Activated CD4-positive, alpha-beta T cell treated with anti-CD3 and anti-CD28 coated beads for 48 hours (primary cell): ENCODE measurements at places on chromosomes 6 and 20.

- DNase-seq: no peak
Measured at GRCh38 chr6:90285042-90285481, 11.6 kb downstream of the BACH2 start.

DNA sequence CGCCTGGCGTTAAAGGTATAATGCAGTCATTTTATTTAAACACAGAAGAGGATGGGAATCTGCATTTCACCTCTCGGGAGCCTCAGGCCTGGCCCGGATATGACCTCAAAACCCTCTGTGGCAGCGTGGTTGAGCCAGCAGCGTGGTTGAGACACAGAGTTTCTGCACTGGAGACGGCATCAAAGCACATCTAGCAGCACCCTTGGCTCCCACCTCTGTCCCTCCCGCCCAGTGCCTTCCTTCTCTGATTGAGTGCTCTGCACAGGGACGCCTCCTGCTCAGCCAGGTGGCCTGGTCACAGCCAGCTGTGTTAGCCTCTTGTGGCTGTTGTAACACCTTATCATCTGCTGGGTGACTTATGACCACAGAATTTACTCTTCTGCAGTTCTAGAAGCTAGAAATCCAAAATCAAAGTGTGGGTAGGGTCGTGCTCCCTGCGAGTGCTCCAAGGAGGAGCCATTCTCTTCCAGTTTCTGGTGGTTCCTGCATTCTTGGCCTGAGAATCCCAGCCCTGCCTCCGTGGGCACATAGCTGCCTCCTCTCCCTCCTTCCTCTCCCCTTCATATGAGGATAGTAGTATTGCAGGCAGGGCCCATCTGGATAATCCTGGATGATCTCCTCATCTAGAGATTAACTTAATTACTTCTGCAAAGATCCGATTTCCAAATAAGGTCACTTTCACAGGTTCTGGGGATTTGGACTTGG lies 156.7 kb downstream of the SYCP2 start:
- no peak for DNase-seq

GRCh38 chr6:6243846-6244245 lies 76.6 kb downstream of the F13A1 start:
- DNase-seq: no peak

DNA sequence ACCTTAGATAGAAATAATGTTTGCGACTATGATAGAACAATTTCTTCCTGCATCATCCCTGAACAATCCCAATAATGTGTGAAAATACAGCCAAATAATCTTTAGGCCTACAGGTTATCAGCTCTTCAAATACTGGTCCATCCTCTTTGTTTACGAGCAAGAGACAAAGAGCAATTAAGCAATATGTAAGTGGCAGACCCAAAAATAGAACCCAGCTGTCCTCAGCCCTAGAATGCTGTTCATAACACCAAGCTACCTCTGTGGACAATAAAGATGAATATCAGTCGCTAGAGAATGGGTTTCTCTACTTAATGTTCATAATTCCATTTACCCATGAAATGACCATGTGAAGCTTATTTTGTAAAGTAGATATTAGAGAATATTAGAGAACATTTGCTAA lies 28.4 kb upstream of the OSTM1 start:
- DNase-seq: no peak

DNA sequence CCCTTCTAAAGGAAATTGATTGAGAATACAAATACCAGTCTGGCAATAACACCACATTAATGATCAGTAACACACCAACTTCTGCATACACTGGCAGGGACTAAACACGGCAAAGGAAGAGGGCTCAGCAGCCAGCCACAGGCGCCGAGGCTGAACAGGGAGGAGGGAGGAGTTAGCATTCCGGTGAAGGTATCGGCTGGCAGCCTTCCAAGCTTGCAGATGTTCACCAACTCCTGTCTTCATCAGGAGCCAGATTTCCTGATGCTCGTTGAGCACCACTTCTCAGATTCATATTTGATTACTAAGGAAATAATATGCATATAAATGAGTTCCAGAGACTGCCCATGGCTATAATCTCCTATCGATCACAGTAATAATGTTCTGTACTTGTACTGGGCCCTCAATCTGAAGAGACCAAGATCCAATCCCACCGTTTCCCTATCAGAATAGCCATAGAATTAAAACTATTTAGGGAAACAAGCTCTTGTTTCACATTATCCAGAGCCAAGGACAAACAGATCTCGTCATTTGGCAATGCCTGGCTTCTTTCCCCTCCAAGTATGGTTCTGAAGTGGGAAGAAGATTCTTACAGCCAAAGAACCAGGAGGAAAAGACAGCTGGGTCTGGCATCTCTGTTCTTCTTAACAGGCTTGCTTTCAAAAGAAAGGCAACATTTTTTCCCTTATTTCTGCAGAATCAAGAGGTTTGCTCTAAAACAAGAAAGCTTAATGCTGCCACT lies 42.2 kb downstream of the GFOD1 start:
- peak; percentile 39 for DNase-seq
